ENCODE measurements at places on chromosomes 12 and 14. TPM values are rescaled to one million over a fixed set of nuclear protein-coding genes. Genes with fewer than 3 reads are reported as not detected.

Gene TSPAN19
- not detected for polyA plus RNA-seq

Gene KRT79
- polyA plus RNA-seq, result not detected

Gene HCAR1
- 0.05 TPM for polyA plus RNA-seq

Gene FOS
- polyA plus RNA-seq, result 55.8 TPM

Gene GCH1
- 0.67 TPM for polyA plus RNA-seq

Gene JPH4
- not detected for polyA plus RNA-seq

Gene ADGRD1
- 0.05 TPM for polyA plus RNA-seq

- no peak for DNase-seq
Observed at GRCh38 chr12:52145228-52146088, 46.4 kb downstream of the KRT80 start.

- peak; percentile 11 for DNase-seq
Observed at GRCh38 chr12:88185988-88186387, 43.9 kb downstream of the TMTC3 start.

- no peak for DNase-seq
Observed at GRCh38 chr14:71621980-71622605, 310.1 kb upstream of the RGS6 start.

- no peak for DNase-seq
Observed at GRCh38 chr12:43362910-43363694, 188.9 kb downstream of the ADAMTS20 start.

DNA sequence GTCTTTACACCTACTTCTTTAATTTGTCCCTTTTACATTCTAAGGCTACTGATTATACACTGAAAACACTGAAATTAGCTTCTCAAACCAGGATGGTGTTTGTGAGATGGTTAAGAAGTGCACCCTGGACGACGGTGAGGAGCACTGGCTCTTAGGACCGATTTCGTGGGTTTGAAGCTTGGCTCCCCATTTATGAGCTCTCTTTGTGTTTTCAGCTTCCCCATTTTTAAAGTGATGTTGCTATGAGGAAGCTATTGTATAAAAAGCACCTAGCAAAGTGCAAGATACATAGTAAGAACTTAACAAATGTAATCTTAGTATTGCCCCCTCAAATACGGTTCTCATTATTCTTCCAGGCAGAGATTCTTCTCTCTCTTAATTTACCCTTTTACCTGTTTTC, 4.7 kb downstream of the NFYB start:
- DNase-seq, result no peak

DNA sequence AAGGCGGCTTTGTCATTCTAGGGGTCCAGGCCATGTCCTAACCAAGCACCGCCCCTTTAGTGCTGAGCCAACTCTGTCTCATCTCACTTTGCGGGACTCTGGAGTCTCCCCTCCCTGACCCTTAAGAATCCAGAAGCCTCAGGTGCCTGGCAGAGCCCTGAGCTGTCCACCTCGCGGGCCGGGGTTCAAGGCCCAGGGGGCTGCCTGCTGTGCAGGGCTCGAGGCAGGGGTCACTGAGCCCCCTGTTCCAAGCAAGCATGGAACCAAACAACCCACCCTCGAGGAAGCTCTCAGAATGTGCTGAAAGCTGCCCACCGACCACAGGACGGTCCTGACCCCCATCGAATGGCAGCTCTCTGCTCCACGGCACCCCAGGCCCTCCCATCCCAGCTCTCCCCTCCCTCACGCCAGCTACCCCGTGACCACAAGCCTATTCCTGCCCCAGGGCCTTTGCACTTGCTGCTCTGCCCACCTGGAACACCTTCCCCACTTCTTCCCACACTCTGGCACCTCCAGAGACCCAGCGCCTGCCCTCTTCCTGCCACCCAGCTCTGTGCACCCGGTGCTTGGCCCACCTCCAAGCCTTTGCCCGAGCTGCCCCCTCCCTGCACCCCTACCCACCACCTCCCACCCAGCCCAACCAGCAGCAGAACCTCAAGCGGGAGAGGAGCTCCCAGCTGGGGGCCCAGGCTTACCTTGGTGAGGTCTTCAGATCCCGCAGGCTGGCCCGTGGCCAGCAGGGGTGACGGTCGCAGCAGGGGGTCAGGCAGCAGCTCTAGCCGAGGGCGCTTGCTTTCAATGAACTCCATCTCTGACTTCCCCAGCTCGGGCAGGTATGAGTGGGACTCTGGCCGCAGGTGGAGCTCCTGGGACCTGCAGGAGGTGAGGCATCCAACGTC, 84.3 kb downstream of the NCOR2 start:
- DNase-seq, result no peak

DNA sequence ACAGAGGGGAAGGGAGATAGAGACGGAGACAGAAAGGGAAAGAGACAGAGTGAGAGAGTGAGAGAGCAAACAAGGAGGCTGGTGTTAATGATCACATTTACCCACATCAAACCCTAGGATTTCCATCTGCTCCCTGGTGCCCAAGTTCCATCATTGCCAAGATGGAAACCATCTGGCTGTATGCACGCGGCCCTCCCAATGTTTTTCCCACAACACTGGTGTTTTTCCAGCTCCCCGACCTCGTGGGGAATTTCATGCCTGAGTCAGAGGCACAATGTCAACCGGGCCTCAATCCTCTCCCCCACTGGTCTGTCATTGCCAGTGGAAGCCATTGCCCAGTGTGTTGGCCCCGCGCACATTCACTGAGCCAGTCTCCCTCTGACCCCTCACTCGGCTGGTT, 19.9 kb upstream of the BDKRB2 start:
- DNase-seq, result no peak

- no peak for DNase-seq
Observed at GRCh38 chr12:111257435-111257902, 111.4 kb downstream of the PHETA1 start.

GRCh38 chr12:18165422-18165871, 75.5 kb upstream of the RERGL start:
- DNase-seq, result no peak

DNA sequence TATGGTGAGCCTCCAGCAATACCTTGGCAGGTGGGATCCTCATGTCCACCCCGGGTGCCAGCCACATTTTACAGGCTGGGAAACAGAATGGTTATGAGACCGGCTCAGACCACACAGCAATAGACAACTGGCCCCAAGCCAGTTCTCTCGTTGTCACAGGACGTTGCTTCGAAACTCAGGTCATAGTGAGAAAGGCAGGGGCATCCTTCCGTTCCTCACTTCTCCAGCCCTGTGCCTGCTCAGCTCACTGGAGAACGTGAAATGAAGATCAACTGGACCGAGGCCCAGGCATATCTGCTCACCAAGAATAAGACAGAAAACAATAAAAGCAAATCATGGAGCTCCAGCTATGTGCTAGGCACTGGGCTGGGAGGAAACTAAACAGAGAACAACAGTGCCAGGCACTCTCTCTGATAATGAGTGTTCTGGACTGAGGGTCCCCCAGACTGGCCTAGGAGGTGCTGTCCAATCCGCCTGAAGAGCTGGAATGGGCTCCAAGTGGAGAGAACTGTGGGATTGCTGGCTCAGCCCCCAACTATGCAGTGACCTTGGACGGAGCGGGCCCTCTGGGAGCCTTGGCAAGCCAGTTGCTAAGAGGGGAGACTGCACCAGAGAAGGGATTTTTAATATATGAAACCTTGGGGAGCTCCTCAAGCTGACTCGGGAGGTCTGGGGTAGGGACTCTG, 18.8 kb upstream of the FAIM2 start:
- DNase-seq, result no peak

DNA sequence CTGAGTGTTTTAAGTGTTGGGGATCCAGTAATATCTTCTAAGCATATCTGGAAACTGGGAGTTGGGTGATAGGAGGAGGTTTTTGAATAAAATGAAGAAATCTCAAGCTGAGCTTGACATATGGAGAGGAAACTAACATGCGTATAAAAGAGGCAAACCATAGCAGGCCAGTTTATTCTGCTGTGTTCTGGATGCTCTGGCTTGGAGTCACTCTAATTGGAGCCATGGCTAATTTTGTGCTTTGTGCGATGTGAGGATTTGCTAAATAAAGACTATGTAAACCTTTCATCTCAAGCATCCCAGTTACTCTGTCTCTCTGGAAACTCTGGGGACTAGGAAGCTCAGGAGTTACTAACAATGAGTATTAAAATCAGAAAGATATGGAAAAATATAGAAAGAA, 66.5 kb downstream of the ATF7IP start:
- no peak for DNase-seq

- no peak for DNase-seq
Observed at GRCh38 chr12:91434081-91434480, 251.5 kb upstream of the DCN start.

GRCh38 chr14:53599221-53599945, 357.2 kb downstream of the BMP4 start:
- no peak for DNase-seq

- no peak for DNase-seq
Observed at GRCh38 chr12:47193066-47193465, 113.3 kb upstream of the AMIGO2 start.

DNA sequence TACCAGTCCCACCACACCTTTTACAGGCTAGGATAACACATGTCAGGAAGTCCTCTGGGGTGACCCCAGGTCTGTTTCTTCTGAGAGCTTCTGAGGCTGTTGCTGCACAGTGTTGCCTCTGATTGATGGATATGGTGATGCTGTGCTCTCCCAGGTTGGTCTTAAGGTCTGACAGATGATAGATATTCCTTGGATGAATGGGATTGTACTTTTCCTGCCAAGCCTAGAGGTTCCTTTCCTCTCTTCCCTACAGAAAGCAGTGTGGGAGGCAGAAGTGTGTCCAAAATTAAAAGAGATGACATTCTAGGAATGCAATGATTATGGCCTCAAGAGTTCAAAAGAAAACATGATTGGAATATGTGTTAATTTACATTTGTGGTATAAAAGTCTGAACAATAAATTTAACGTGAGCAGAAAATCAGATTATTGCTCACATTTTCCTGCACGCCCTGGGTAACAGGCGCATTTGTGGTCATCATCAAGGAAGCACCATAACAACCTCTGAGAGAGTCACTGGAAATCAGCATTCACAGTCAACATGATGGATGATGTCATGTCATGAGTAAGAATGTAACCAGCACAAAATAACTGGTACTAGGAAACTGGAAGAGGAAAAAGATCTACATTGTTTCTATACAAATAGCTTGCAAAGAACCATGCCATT, 73.7 kb downstream of the BBS10 start:
- DNase-seq, result no peak

DNA sequence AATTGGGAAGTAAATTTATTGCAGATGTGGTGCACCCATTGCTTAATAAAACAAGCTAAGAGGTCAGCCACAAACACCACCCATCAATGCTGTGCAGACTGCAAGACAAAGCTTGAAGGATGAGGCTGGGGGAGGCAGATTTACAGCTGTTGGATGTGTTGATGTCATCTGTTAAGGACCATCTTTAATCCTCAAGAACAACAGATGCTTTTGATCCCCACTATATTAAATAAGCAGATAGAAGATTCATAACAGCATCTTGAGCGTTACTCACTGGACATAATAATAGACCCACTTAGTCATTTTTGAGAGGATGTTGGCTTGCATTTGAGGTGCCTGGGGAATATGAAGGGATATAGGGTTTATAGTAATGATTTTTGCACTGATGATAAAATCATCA, 58.8 kb downstream of the GPR68 start:
- no peak for DNase-seq

DNA sequence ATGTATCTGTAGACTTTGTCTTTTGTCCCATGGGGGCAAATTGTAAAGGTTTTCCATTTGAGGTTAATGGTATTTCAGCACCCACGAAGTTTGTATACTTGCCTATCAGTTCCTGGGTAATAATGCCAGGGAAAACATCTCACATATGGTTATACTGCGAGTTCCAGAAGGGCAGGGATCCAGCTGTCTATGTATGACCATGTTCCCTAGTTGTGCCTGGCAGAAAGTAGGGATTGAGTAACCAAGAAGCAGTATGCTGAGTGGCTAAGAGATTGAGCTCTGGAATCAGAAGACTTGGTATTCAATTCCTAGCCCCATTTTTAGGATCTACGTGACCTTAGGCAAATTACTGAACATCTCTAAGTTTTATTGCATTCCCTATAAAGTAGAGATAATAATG, 173.2 kb upstream of the PWP1 start:
- no peak for DNase-seq

- DNase-seq, result no peak
Observed at GRCh38 chr12:113601656-113602263, 130.1 kb upstream of the LHX5 start.

- DNase-seq, result no peak
Observed at GRCh38 chr14:24441904-24442239, 704 bp downstream of the SDR39U1 start.

All from AG04450 (cell line).